ENCODE measurements at places on chromosomes 11 and 22.

GRCh38 chr11:104161751-104162450 is 2.0 kb downstream of the PDGFD start:
- no peak for DNase-seq

GRCh38 chr11:6298605-6299004 is 21.7 kb downstream of the CAVIN3 start:
- no peak for DNase-seq

GRCh38 chr11:102416976-102417375 is 35.6 kb downstream of the TMEM123 start:
- no peak for DNase-seq

DNA sequence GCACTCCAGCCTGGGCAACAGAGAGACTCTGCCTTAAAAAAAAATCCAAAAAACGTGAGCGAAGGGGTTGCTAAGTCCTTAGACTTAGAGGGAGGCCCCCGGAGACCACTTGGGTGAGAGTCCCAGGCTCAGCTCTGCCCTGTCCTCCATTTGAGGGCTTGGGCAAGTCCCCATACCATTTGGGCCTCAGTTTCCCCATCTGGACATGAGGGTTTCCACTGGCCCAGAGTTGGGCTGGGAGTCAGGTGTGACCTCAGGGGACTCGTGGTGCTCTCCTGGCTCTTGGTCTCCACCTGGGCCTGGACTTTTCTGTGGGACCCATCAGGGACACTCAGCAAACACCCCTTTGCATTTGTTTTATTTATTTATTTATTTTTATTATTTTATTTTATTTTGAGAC is 35.2 kb upstream of the CSNK1E start:
- no peak for DNase-seq

GRCh38 chr11:111063726-111064517 is 181.6 kb upstream of the POU2AF2 start:
- DNase-seq, result no peak

- DNase-seq, result no peak
Observed at GRCh38 chr11:27431808-27432207, 40.8 kb downstream of the LGR4 start.

DNA sequence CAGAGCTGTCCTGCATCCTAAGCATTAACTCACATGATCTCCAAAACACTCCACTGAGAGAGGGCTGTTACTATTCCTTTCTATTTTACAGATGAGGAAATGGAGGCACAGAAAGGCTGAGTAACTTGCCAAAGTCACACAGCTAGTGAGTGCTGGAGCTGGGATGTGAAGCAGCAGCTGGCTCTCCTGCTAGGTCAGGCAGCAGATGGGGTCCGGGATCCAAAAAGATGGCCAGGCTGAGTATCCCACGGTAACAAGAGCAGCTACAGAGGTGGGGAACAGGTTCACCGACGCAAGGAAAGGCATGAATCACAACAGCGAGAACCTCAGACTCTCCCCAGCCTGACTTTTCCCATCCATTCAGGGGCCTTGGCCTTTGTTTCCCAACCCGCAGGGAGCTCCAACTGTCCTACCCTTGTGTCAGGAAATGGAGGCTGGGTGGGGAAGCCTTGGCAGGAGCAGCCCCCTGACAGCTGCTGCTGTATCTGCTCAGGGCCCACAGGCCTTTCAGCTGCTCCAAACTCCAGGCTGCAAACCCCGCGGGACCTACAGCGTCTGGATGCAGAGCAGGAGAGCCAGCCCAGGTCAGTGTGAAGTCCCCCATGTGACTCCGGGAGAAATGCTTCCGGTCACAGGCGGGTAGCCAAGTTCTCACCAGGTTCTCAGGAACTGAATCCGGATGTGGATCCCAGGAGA is 29.5 kb downstream of the DKK3 start:
- DNase-seq, result no peak

DNA sequence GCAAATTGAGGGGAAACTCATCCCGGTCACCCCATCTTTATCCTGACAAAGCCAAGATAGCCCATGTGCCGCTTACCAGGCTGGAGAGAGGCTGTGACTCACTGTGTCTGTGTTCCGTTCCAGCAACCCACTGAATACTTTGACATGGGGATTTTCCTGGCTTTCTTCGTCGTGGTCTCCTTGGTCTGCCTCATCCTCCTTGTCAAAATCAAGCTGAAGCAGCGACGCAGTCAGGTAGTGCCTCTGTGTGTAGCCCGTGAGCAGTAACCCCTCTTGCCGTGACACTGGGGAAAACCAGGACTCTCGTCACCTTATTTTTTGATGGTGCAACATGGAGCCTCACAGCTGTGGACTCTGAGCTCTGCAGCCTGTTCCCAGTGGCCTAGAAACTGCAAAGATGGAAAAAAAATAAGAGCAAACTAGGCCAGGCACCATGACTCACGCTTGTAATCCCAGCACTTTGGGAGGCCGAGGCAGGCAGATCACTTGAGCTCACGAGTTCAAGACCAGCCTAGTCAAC is 16.9 kb downstream of the C22orf31 start:
- DNase-seq, result no peak

GRCh38 chr11:44708523-44709280 is 18.1 kb upstream of the TSPAN18 start:
- no peak for DNase-seq

DNA sequence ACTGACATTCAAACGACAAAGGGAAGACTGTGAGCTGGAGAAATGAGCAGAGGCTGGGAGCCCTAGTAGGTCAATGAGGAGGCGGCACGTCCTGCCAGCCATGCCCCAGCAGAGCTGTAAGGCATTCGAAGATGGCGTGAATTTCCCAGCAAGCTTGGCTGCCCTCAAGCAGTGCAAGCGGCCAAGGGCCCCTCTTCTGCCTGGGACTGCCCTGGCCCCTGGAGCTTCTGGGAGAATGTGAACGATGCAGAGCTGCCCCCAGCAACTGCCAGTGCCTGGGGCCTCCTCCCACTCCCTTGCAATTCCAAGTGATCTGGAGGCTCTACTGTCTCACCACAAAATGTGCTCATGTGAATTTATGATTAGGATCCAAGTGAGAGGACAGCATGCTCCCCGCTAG is 4.3 kb downstream of the PPM1F start:
- no peak for DNase-seq

DNA sequence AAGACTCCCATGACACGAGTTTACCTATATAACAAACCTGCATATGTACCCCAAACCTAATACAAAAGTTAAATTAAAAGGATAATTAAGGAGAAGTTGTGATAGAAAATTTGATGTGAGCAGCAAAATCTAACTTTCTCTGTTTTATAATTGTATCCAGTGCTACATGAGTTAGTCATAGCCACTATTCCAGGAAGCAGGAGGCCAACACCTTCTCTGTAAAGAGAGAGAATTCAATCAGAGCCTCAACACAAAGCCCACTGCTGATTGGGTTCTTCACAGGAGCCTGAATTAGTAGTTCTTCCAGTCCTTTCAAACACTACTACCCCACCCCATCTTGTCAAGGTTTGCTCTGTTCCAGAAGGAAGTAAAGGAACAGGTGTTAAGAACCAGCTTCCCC is 84.2 kb downstream of the BLID start:
- no peak for DNase-seq

- DNase-seq, result no peak
Observed at GRCh38 chr11:71518506-71519471, 8.3 kb upstream of the KRTAP5-7 start.

- DNase-seq, result no peak
Observed at GRCh38 chr22:39471381-39472141, 14.7 kb downstream of the MGAT3 start.

DNA sequence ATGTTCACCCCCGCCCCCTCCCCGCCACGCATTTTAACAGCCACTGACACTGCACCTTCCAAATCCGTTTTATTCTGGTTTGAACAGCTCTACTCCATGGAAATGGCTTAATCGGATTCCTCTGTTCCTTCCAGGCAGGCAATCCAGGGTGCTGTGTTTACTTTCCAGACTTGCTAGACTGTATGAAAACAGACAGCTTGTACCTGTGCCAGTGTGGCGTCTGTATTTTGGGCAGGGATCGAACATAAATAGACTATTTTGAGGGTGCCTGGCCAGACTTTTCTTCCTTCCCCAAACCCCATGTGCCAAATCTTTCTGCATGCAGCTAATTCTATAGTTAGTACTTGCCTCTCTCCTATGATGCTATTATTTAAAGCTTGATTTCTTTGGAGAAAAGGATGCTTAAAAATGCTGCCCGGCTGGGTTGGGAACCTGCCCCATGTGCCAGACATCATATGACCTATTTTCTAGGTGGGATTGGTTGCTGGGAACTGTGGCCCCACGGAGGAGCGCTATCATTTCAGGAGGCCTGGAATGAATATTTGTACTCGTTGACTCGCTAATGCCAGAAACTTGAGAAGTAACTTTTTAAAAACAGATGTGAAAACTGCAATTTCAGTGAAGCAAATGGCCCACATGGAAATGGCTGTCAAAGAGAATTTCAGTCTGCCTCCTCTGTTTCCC is 814.8 kb downstream of the BRD1 start:
- DNase-seq, result no peak

DNA sequence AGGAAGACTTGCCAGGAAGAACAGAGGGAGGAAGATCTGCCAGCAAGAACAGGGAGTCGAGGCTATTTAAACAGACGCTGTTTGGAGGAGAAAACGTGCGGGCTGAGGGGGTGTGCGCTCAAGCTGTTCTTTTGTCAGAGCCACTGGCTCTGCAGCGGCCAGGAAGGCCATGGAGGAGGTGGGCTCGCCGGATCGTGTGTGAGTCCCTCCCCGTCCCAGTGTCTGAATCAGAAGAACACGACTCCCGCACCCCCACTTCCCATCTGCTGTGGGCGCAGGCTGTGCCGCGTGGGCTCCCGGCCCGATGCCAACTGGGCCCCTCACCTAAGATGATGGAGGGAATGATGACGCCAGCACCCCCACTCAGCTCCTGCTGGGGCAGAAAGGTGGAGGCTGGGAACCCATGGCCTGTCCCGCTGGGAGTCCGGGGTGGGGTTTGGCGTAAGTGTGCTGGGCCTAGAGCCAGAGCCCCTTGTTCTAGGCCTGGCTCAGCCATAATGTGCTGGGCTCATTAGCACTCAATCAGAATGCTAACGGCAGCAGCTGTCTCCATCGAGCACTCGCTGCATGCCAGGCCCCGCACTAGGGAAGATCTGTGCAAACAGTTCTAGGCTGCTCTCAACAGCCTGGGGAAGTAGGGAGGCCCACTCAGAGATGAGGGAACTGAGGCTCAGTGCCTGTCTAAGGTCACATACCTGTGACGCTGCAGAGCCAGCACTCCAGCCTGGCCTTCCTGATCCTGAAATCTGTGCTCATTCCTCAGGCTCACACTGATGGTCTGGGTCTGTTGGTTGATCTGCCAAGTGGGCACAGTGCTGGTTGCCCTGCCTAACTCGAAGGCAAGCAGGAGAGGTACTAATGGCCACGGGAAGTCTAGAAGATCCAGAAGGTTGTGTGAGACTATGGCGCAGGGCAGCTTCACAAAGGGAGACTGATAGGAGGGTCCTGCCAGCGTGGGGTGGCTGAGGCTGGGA is 11.5 kb downstream of the NPTXR start:
- DNase-seq, result peak; percentile 34

DNA sequence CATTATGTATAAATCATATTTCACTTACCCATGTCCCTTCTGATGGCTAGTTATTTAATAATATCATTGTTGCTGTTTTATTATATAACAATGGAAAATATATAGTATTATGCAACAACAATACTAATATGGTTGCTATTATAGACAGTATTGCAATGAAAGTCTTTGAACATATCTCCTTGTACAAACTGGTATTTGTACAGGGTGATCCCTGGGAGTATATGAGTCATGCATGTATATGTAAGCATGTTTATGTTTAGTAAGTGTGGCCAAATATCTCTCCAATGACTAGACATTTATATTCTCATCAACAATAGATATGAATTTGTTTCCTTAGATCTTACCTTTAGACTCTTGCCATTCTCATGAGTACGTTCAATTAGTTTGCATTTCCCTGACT is 55.9 kb downstream of the KCNC1 start:
- DNase-seq, result no peak

DNA sequence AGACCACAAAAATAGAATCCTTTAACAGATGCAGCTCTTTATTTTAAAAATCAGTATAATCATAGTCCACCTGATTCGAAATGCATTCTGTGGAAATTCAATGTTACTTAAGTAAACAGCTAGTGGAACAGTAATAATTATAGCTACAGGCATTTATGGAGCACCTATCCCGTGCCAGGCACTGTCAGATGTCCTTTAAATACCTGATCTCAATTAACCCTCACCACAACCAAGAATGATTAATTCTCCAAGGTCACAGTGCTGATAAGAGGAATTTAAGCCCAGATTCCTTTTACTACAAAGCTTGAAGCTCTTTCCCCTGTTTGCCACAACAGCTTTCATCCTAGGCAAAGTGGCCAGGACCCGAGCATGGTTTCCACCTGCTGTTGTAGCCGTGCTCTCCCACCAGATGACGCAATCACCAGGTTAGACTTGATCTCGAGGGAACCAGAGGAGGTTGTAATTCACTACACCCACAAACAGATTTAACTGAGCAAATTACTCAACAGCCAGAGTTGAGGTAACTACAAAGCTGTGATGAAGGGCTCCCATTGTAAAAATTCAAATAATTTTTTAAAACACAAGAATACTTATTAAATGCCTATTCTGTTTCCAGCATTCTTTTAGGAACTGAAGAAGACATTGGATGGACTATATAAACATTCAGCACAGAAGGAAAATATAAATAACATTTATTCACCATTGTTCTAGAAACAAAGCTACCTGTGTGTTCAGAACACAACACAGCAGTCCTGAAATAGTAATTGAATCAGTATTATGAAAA is 10.3 kb downstream of the PRDM10 start:
- no peak for DNase-seq

- DNase-seq, result no peak
Observed at GRCh38 chr11:62398011-62398994, 20.5 kb upstream of the SCGB1A1 start.

GRCh38 chr22:37043828-37044538 is 7.6 kb upstream of the KCTD17 start:
- DNase-seq, result no peak

- no peak for DNase-seq
Observed at GRCh38 chr11:132718711-132719671, 813.3 kb downstream of the OPCML start.

DNA sequence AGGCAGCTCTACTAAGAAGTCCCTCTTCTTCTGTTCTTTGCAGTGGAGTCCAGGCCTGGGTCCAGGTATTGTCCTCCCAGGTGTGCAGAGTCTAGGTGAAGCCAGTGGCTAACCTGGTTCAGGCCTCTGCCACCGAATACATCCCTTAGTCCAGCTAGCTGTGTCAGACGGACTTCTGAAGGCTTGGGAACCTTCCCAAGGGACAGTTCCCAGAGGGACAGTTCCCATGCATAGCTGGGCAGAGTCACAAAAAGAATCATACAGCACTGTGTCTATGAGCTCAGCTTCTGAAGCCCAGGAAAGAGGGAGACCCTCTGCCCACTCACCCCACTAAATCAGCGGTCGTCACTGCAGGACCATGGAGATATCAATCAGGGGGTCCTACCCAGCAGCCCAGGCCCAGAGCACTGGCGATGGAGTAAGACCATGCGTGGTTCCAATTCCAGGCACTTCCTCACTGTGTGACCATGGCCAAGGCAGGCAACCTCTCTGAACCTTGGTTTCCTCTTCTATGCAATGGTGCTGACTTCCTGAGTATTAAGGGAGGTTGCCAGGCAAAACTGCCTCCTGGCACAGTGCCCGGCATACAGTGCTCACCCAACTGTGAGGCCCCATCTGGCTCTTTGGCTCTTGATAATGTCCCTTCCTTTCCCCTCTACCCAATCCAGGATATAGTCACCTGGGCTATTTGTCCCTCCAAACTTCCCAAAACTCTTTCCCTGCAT is 3.4 kb downstream of the MS4A10 start:
- DNase-seq, result no peak
